ENCODE measurements at places on chromosomes 6 and 20.
A peak's percentile ranks its signal among the peaks of the same experiment; 100 is the strongest.

DNA sequence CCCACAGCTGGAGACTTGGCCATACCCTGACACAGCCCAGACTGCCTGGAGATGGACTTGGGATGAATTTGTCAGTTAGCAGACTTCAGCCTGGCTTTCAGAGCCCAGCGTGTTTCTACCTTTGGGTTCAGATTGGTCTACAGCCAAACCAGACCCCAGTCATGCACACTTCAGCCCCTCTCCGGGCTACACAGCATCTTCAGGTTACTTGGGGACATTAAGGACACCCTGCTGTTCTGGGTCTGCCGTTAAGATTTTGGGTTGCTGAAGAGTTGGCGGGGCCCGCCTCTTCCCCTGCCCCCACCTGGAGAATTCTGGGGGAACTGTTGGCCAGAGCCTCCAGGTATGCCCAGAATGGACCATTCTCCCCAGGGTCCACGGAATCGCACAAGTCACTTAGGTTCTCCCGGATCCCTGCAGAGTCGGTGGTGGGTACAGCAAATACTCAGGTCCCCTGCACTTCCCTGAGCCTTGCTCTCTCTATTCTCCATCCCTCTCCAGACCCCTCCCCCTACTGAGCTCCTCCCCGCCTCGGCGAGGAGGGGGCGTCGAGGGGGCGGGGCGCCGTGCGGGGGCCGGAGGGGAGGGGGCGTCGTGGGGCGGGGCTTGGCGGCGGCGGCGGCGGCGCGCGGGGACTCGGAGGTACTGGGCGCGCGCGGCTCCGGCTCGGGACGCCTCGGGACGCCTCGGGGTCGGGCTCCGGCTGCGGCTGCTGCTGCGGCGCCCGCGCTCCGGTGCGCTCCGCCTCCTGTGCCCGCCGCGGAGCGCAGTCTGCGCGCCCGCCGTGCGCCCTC lies at the start of gene PTK7:
Gene PTK7, plus strand, starts transcription at position 645 of the 794 bp plus-strand sequence. CDS start 175 bp downstream, outside the sequence.
- peak; percentile 75 for DNase-seq

GRCh38 chr6:6494677-6495076 lies 93.8 kb upstream of the LY86 start:
- no peak for DNase-seq

DNA sequence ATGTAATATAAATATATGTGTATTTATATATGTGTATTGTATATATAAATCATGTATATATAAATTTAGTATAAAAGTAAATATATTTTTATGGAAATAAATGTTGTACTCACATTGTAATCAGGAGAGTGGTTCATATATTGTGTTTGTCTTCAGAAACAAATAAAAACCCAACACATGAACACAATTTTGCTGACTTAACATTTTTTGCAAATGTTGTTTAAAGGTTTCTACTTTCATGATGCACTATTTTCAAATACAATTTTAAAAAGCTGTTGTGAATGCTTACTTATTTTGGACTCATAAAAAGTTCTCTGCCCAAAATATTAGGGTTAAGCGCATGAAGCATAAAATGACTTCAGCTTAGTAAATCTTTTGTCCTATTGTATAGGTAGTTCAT lies 24.0 kb upstream of the PHF3 start:
- DNase-seq: no peak

DNA sequence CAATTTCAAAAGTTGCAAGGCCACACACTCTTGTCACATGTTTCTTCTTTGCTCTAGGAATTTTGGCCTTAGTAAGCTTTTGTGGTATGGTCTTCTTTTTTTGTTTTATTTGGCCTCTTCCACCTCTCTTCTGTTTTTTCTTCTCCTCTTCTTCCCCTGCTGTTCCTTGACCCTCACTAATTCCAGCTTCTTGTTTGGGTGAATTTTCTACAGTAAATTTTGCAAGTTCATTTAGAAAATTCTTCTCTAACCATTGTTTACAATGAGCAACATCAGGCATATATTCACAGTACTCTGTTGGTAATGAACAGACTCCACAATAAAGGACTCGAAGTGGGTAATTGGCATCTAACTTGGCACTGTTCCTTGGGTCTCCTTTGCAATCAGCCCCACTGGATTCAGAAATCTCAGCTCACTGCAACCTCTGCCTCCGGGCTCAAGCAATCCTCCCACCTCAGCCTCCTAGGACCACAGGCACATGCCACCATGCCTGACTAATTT lies 5.0 kb downstream of the ASIP start:
- no peak for DNase-seq

DNA sequence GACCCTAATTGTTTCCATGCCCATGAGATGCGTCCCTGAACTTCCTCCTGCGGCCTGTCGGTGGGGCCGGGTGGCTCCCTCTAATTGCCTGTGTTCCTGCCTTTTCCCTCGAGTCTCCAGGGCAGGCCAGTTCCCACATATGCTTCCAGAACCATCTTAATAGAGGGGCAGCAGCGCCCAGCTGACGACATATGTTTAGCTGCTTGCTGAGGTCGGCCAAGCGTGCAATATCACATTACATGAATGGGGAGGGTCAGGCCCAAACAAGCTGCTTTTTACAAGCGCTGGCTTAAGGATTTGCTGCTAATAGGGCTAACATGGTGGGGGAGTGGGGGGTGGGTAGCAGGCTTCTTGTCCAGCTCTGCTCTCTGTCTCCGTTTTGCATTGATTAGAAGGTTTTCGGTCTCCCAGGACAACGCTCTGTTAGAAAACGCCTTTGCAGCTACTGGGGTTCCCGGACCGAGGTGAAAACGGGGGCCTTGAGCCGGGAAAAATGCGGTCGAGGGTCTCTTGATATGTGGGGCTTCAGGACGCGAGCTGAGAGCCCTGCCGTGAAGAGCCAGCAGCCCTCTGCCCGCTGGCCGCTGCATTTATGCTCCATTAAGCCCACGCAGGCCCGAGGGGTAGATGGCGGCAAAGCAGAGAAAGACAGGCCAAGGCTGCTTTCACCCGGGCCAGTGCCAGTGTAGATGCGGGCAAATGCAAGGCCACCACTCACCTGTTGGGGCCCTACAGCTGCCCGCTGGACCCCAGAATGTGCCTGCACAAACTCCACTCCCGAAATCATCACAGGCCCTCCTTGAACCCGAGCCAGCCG lies 308.5 kb downstream of the BMP7 start:
- DNase-seq: peak; percentile 56

DNA sequence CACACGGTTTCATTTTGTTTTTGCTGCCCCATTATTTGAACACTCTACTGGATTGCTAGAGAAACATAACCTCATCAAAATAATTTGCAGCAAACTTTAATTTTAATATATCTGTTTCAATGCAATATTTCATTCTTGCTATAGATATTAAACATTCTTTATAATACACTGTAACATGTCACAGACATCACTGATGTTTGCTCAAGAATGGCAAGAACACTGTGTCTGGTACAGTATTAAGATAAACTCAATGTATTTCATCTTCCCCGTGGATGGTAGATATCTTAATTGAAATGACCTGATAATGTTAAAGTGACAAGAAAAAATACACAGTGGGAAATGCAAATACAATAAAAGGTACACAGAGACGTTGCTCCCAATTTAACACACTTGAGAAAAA lies 86.0 kb downstream of the PTCHD4 start:
- DNase-seq: no peak

DNA sequence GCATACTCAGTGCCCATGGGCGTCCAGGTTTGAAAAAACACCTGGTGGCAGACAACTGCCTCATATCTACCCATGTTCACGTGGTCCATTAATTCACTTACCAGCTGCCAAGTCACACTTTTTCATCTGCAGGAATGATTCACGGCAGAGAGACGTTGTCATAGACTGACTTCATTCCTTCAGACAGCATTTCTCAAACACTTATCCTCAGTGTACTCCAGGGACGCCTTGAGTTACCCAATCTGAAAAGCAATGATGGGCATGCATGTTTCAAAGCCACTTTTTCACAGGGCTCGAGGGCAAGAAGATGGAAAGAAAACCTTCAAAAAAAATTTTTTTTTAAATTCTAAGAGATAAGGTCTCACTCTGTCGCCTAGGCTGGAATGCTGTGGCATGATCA lies 6.0 kb downstream of the MMP24OS start:
- DNase-seq: no peak

- DNase-seq: no peak
These were observed 1.5 kb downstream of the SYNDIG1 start for GRCh38 chr20:24470746-24471582.

DNA sequence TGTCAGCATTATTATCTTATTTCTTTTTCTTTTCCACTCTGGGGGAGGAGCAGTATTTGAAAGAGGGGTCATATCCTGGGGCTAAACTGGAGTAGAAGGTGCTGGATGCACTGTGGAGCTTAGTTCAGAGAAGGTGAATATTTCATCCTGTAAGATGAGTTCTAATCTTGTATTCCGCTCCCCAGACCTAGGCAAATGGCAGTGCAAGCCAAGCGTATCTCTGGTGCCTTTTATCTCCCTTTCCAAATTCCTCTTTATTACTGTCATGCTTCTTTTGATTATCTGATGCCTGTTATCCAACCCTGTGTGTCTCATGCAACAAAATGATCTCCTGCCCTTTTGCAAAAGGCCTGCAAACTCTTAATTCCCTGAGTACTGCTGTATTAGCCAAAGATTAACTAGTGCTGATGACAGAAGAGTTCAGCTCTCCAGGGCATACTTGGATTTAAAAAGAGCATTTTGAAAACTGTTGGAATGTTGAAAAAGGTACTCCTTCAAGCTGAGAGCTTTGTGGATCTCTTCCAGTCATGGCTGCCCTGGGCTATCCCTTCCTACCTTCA lies 138.0 kb downstream of the CARMIL1 start:
- DNase-seq: no peak

DNA sequence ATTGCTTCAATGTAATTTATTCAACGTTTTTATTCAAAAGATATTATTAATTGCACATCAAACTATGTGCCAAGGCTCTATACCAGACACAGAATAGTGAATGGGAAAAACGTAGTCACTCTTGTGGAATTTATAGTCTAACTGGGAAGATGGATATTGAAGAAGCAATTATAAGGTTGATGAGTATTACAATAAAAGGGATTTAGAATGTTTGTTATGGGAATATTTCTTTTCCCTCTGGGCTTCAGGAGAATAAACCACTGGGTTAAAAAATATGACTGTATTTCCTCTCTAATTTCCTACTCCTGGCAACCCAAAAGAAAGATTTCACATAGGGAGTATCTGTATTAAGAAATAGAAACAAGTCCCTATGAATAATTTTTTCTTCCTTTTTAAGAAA lies 25.1 kb upstream of the UTRN start:
- no peak for DNase-seq

DNA sequence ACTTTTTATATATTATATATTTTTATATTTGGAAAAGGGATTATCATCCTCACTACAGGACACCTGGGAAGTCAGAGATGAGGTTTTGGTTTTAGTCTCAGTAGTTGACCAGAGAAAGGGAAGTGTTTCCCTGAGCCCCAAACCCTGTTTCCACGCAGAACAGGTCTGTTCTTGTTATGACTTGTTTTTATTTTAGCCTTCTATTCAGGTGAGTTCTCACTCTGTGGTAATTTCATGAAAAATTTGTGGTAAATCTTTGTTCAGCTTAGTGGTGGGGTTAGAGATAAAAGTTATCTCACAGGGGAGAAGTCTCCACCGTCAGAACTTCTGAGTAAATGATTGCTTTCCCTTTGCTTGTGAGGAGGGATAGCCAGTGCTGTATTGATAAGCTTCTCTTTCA lies 224.9 kb downstream of the FARS2 start:
- no peak for DNase-seq

- DNase-seq: no peak
These were observed 57.9 kb downstream of the HLA-A start for GRCh38 chr6:30000156-30000791.

GRCh38 chr20:40579701-40580100 lies 109.3 kb downstream of the MAFB start:
- no peak for DNase-seq

- DNase-seq: no peak
These were observed 204.0 kb upstream of the MOCS1 start for GRCh38 chr6:40138273-40138720.

DNA sequence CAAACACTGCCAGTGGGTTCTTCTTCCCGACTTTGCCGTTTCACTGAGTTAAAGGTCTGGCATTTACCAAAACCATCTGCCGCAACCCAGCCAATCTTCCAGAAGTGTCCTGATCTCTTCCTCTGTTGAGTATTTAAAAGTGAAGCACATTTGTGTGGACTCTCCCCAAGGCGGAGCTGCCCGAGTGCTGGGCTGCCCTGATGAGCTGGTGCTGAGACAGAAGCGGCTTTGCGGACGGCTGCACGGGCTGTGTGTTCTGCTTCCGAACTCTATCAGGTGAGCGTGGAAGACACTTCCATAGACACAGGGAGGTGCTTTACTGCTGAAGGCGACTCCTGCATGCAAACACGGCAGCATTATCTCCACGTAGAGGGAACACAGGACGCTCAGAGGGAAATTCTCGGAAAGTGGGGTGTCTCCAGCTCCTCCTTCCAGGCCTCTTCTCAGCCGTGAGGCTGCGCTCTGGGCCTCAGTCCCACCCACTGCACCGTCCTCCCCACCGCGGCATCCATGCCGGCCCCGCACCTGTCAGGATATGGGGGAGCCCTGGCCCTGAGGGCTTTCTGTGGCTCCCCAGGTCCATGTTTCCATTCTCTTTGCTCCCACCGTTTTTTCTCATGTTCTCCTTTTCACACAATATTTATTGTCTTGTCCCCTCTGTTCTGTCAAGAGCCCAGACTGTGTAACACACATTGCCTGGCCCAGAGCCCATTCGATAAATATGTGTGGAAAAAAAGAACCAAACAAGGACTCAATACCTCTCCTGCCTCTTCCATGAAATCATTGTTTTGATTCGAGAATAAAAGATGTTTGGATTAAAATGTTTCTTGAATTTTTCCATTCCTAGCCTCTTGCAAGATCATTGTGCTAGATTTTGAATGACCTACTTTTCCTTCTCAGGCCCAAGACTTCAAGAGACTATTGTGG lies 205.1 kb downstream of the DLL1 start:
- DNase-seq: no peak

GRCh38 chr6:154615483-154616025 lies 105.1 kb upstream of the CNKSR3 start:
- DNase-seq: no peak

DNA sequence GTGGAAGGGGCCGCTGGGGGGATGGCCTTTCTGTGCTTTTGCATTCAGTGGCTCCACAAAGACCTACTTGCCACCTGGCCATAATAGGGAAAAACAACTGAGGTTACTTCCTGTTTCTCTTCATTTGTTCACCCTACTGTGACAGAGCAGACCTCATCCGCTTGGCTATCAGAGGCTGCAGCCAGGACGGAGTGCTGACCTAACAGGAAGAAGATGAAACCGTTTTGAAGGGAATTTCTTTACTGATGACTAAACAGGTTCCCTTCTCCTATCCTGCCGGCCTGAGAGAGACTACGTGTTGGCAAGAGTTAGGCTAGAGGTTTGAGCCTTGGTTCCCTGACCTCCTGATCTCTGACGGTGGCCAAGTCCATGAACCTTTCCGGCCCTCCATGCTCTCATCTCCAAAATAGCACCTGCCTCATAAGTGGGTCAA lies 21.3 kb downstream of the PRR18 start:
- no peak for DNase-seq

DNA sequence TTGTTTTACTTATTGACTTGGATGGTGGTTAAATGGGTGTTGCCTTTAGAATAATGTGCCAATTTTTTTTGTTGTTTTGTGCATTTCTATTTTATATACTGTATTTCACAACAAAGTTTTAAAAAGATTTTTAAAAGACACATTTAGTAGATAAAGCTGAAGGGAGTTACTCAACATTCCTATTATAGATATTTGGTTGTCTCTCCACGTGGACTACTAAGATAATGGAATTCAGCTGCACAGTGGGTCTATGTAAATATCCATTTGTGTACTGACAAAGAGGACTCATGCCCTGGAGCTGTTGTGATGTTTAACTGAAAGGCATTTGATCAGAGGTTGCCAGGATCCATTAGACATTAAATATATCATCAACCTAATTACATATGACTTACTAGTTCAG lies 23.2 kb upstream of the FAM135A start:
- DNase-seq: no peak

- DNase-seq: no peak
These were observed 307.4 kb downstream of the EYA4 start for GRCh38 chr6:133548423-133549159.
